Hippocampal formation (tissue), 2 donors: ENCODE measurements at places on chromosomes 2 and 18.

DNA sequence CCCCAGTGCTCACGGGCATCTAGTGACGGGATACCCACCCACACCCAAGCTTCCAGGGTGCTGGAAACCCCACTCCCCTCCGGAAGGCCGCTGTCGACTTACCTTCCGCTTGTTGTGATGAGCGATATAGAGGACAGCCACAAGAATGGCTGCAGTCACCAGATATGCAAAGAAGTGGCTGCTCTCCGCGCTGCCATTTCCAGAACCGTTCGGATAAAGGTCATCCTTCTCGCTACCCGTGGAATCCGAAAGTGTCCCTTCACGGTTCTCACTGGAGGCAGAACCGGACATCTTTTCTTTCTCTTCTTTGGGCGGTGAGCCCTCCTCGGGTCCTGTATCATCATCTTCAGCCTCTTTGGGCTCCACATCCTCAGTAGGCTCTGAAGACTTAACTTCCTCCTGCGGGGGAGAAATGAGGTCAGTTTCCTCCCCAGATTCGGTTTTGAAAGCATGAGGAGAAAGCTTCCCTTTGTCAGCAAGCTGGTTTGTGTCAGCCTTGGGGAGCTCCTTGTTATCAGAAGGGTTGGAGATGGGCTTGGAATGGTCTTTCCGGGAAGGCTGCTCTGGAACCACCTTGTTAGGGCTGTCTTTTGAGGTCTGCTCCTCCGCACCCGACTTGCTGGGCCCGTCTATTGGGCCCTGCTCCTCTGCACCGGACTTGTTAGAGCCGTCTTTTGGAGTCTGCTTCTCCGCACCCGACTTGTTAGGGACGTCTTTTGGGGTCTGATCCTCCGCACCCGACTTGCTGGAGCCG lies 1.2 kb downstream of the TGOLN2 start:
- no peak for DNase-seq

DNA sequence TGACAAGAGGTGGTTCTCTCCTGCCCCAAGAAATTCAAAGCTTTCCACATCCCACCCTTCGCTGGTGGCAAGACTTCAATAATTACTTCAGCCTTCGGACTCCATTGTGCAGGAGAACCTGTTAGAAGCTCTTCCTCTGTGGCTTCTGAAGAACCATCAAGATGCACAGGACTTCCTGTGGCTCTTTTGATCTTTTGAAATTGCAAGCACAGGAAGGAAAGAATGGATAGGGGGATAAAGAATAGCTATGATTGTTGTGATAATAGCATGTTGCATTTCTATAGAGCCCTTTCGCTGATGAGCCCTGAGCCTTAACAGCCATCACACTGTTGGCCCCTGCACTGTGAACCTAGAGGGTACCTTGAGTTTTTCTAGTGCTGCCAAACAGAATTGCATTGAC lies 7.4 kb downstream of the EPAS1 start:
- no peak for DNase-seq

DNA sequence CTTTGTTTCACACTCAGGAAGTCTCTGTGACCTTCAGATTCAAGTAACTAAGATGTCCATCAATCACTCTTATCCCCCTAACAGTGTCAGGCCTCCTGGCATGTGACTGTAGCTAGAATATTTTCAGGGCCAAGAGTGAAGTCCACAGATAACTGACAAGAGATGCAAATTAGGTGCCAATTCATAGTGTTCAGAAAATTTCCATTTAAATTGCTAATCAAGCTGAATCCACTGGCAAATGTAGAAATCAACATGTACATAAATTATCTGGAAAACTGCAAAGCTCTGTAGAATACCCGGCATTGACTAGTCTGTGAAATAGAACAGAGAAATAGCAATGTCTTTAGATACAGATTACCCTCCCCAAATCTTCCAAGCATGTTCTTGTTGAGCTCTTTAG lies 38.6 kb upstream of the ARL4C start:
- DNase-seq, result no peak

DNA sequence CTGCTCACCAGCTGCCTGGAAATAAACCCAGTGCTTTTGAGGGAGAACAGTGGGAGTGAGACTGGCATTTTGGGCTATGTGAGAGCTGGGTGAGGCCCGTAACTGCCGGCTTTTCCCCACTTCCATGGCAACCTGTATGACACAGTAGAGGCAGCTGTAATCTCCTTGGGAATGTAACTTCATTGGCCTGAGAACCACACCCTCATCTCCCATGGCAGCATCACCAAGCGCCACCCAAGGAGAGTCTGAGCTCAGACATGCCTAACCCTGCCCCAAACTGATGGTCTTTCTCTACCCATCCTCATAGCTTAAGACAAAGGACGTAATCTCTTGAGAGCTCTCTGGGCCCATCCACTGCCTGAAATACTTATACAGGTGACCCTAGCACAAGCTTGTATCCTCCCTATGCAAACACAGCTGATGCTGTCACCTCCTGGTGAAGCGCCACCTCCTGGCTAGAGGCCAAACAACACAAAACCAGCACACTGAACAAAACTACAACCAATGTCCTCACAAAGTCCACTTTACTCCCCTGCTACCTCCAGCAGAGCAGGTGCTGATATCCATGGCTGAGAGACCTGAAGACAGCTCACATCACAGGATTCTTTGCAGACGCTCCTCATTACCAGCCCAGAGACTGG lies 763.4 kb upstream of the NRXN1 start:
- no peak for DNase-seq

- DNase-seq, result no peak
Measured at GRCh38 chr2:140359056-140359771, 1579.0 kb upstream of the NXPH2 start.

DNA sequence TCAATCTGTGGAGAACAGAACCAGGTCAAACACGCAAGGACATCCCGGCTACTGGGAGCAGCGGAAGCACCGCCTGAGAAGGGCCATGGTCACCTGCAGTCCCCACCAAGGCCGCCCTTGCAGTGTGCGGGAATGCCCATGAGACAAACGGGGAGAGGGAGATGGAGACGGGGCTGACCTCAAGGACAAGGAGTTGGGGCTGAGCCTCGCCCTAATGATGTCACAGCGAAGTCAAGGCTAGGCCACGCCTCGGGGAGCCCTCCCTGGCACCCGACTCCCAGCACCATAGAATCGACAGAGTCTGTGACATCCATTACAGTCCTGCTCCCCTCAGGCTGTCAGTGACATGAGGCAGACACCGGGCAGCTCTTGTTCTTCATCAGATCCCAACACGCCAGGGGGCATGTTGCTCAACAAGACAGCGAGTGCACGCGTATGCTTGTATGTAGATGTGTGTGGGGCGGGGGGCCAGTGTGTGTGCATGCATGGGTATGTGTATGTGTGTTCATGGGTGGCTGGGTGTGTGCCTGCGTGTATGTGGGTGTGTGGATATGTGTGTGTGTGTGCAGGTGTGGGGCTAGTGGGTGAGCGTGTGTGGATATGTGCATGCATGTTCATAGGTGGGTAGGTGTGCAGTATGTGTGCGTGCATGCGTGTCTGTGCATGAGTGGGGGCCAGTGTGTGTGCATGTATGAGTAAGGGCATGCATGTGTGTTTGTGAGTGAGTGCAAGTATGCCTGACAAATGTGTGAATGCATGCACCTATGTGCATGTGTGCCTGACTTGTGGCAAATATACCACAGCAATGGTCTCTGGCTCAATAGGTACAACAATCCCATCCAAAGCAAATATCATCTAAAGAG lies 57.0 kb downstream of the ANKMY1 start:
- DNase-seq, result no peak

DNA sequence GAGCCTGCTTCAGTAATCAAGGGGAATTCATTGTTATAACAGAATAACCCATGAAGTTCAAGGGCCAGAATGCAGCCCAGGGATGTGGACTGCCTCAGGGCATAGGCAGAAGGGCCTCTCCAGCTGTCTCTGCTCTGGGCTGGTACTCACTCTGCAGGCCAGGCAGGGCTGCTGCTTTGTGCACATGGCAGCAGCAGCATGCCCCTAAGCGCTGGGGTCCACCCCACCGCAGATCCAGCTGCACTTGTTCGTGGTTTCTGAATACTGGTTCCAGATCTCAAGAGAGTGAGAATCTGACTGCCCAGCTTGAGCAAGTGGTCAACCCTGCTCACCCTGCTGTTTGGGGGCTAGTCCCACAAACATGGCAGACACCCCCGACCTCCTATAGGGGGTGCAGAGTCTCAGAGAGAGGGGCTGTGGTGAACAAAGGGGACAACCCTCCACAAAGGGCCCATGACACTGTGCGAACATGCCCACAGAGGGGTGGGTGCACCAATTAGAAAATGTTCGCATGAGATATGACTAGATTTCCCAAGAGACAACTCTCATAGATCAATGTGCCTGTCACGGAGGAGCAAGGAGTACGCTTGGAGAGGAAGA lies 87.3 kb downstream of the ACTR3 start:
- DNase-seq, result no peak

DNA sequence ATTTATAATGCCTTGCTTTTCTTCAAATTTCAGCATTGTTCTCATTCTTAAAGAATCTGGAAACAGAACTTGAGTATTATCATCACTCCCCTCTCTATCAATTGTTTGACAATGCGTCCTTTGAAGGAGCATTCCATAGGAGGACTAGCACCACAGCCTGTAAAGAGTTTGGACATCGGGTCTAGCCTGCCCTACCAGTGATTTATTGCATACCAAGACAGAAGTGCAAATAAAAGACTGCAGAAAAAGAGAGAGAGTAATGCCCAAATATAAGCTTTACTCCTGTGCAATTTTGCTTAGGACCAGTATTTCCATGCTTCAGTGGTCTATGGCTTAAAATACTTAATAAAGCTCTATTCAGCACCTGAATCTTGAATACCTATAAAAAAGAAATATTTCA lies 55.4 kb upstream of the MAP2 start:
- no peak for DNase-seq

- DNase-seq, result no peak
Measured at GRCh38 chr18:59109375-59109774, 30.3 kb upstream of the SEC11C start.

DNA sequence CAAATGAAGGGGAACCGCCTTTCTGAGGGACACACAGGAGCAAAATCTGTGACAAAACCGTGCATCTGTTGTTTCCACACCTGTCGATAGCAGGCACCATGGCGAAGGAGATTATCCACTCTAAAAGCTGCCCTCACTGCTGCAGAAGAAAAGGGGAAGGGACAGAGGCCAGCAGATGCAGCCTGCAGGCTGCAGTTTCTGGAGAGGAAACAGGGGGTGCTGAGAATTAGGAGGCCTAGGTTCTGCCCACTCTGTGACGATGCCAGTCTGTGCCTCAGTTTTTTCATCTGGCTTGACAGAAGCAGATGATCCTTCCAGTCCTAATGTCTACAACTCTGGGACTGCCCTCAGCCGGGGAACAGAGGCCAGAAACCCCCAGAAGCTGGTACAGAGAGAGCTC lies 17.7 kb downstream of the PAX8 start:
- no peak for DNase-seq

- no peak for DNase-seq
Measured at GRCh38 chr18:26493021-26493420, 55.3 kb downstream of the KCTD1 start.

DNA sequence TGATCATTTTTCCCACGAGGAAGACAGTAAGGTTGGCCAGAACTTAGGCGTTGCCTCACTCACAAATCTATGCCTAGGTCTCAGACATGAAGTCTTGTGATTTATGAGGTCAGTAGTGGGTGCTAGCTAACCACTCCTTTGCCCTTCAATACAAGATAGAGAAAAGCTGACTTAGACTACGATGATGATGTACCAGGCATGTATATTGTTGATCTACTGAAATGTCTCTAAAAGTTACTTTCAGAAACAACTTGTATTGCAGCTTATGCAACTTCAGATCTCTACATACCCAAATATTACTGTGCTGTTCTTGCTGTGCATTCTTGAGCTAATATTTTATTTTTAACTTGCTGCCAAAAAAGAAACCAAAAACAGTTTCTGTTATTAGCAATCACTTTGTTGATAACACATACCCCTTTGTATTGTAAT lies 30.6 kb downstream of the MAPRE2 start:
- no peak for DNase-seq

- DNase-seq, result no peak
Measured at GRCh38 chr2:39080152-39080551, 40.7 kb downstream of the SOS1 start.

DNA sequence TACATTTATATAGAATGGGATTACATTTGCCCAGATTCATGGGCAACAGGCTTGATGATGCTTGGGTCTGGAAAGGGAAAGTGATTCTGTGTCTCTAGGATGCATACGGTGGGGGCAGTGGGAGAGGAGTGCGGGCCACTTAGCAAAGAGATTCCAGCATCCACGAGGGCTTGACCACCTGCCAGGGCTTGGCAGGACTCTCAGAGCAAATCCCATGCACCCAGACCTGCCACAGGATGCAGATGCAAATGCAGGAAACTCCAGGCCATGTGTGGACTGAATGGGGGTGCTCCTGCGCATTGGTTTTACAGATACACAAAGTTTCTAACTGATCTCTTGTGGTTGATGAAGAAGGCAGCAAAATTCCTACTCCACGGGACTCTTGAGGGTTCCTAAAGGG lies 334.7 kb downstream of the CYRIA start:
- DNase-seq, result no peak

GRCh38 chr2:44429034-44429433 lies 67.3 kb downstream of the CAMKMT start:
- DNase-seq, result no peak

- DNase-seq, result no peak
Measured at GRCh38 chr2:173451118-173451517, 96.4 kb downstream of the CDCA7 start.

DNA sequence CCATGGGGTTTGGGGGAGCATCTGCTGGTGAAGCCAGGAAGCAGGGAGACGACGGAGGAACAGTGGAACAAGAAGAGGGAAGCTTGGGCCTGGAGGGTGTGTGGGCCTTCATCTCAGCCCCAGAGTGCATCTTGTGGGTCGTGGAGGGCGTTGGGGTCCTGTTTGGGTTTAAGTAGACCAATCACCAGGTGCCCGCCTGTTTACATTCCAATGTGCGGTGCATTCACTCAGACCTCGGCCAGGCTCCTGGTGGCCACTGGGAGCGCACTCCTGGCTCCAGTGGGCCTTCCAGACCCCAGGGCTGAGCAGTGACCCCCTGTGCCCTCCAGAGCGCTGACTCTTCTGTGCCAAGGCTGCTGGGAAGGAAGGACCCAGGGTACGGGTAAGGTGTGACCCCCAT lies 293.7 kb downstream of the NDUFA10 start:
- DNase-seq, result no peak

DNA sequence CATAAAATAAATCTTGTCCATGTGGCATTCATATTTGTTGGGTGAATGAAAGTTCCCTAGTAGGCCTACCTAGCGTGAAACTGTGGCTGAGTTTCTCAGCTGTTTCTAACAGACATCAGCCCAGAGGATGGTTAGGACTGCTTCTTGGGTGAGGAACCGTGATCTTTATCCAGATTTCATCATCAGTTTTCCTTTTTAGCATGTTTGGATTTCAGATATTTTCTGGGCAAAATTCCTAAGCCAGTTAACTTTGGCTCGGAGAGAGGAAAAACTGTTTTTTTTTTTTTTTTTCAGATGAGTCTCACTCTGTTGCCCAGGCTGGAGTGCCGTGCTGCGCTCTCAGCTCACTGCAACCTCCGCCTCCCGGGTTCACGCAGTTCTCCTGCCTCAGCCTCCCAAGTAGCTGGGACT lies 53.5 kb downstream of the DGKD start:
- no peak for DNase-seq

- DNase-seq, result no peak
Measured at GRCh38 chr2:191061381-191061980, 47.5 kb upstream of the STAT1 start.
